ENCODE measurements at places on chromosomes 2 and 18.

DNA sequence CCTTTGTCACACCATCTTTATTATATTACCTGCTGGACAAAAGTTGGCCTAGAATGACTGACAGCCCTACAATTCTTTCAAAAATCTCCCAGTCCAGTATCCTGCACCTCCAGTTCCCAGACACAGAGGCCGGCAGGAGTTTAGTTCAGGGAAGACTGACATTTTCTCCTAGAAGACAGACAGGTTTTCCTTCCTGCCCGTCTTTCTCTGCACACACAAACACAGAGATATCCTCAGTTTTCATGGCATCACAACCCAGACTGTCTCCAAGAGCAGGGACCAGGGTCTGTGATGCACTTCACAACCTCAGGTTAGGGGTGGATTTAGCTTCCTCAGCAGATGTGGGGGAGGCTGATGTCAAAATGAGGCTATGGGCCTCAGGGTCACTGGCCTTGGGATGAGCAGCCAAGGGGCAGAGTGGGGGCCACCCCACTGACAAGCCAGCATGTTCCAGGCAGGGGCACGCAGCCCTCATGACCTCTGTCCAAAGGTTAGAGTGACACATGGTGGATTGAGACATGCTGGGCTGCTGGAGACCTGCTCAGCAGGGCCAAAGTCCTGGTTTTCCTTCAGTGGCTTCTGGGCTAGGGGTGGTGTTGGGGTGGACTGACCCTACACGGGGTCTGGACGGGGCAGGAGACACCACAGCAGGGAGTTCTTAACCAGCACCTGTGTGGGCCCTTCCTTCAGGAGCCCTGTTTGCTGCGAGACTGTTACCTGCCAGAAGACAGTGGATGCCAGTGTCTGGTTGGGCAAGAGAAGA, 70.5 kb downstream of the SFXN5 start:
- no peak for DNase-seq

- DNase-seq = no peak
These were observed 45.1 kb downstream of the AGAP1 start for GRCh38 chr2:235538981-235539380.

DNA sequence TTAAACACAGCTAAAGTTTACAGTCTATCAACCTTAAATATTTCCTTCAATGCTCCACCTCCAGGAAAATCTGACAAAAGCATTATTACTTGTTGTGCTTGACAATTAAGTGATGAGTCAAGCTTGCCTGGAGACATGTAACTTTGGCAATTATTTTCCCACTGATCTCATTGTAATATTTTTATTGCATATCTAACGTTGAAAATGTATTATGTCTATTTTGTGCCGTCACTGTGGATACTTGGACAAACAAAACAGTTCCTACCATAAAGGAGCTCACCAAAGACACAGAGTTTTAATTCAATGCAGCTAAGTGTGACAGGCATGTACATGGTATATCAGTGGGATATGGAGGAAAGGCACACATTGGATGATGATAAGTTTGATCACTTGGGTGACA, 24.7 kb downstream of the RNF103 start:
- DNase-seq = no peak

DNA sequence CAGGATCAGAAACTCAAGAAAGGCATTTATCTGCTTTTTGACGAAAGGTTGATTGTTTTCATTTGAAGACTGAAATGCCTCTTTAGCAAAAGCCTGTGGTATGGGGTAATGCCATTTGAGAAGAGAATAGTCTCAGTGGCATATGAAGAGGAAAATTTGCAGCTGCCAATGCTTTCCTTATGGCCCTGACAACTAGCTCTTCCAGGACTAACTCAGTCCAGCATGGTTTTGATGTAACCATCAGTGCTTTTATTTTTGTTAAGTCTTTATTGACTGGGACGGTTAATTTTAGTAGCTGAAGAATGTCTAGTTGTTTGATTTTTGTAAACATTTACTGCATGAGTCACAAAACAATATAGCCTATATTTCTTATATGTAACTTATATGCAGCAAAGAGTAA, 158.4 kb downstream of the LNPK start:
- DNase-seq = no peak

GRCh38 chr2:19358242-19359020, at the start of gene OSR1:
Gene OSR1, minus strand, starts transcription at chr2:19358623. Its CDS starts 4,818 bp downstream, at chr2:19353805.
- DNase-seq = peak; percentile 18
